Activated CD8-positive, alpha-beta memory T cell treated with anti-CD3 and anti-CD28 coated beads, Interleukin-2, amount 50 U/mL, for 4 hours (primary cell): ENCODE measurements at places on chromosomes 12 and 14.

DNA sequence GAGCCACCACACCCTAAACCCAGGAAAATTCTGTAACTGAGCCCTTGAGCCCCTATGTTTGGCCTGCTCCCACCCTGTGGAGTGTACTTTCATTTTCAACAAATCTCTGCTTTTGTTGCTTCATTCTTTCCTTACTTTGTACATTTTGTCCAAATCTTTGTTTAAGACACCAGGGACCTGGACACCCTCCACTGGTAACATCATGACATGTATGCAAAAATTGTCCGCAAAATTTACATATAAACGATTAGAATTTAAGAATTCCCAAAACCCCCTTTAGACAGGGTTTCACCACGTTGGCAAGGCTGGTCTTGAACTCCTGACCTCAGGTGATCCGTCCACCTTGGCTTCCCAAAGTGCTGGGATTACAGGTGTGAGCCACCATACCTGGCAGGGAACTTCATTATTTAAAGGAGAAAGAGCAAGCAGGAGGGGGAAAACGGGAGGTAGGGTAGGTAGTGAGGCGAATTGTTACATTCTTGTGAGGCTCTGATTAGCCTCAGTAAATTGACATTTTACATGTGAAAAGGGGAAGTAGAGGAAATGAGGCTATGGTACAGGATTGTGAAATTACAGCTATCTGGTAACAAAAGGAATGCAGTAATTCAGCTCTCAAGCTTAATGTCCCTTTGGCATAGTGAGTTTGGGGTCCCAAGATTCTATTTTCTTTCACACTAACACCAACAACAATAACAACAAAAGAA, 27.6 kb downstream of the TUBA1A start:
- DNase-seq = no peak

GRCh38 chr12:78455991-78456390, 408.6 kb upstream of the SYT1 start:
- no peak for DNase-seq

- DNase-seq = no peak
Observed at GRCh38 chr14:76576047-76576741, 185.1 kb upstream of the VASH1 start.

- no peak for DNase-seq
Observed at GRCh38 chr12:129101404-129101803, 248.1 kb downstream of the GLT1D1 start.

DNA sequence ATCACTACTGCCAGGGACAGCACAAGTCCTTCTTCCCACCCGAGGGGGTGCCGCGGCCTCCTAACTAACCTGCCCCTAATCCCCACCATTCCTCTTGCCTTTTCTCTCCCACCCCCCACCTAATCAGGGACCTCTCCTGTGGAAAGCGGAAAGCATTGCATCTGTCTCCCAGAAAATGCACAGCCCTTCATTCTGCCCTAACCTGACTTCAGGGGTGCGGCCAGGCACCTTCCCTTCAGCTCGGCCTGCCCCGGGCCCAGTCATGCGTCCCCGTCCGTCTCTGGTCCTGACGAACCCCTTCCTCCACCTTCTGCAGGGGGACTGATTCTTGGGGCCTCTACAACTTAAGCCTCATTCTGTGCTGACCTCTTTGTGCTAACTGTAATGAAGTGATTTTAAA, 43.9 kb upstream of the TRAF3 start:
- no peak for DNase-seq

- DNase-seq = no peak
Observed at GRCh38 chr12:48894271-48894670, 28.6 kb upstream of the RND1 start.

DNA sequence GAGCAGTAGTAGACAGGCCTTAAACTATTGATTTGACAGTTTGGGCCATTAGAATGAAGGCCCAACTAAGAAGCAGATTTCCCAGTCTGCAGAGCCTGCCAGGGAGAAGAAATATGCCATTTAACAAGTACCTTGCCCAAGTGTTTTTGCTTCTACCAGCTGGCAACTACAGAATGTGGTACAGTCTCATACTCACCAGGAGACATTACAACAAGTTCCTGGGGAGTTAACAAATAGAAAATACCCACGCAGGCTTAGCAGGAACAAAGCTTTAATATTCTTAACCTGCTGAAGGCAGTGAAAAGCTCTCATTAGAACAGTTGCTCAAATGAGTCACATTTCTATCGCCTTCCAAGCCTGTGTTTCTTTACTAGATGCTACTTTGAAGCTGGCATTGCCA, 241.0 kb downstream of the TMEM117 start:
- DNase-seq = no peak

- DNase-seq = no peak
Observed at GRCh38 chr14:85248881-85249635, 280.9 kb upstream of the FLRT2 start.

GRCh38 chr14:57297852-57298251, 29.1 kb downstream of the AP5M1 start:
- no peak for DNase-seq

- DNase-seq = no peak
Observed at GRCh38 chr12:89468017-89468416, 56.6 kb downstream of the GALNT4 start.

DNA sequence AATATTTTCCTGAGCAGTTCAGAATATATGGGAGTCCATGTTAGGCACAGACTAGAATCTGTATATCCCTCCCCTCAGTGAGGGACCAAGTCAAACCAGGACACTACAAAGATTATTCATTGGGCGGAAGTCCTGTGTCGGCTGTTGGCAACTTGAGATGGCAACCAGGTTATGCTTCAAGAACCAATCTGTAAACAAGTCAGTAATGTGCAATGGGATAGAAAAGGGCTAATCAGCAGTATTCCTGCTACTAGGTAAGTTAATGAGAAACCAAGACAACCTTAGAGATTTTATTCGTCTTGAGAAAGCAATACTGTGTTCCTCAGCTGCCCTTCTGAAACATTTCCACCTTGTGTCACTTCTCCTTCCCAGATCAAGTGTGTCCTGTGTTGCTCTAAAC, 26.4 kb downstream of the ARG2 start:
- DNase-seq = no peak

GRCh38 chr14:31336646-31337045, 83.7 kb downstream of the HEATR5A start:
- no peak for DNase-seq

- DNase-seq = no peak
Observed at GRCh38 chr12:67450441-67450840, 181.3 kb downstream of the CAND1 start.

DNA sequence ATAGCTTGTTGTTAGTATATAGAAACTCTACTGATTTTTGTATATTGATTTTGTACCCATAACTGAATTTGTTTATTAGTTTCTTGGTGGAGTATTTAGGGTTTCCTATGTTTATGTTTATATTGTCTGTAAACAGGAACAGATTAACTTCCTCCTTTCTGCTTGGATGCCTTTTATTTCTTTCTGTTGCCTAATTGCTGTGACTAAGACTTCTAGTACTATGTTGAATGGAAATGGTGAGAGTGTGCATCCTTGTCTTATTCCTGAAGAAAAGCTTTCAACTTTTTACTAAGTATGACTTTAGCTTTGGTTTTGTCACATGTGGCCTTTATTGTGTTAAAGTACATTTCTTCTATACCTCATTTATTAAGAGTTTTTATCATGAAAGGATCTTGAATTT, 20.9 kb downstream of the FBXW8 start:
- no peak for DNase-seq

DNA sequence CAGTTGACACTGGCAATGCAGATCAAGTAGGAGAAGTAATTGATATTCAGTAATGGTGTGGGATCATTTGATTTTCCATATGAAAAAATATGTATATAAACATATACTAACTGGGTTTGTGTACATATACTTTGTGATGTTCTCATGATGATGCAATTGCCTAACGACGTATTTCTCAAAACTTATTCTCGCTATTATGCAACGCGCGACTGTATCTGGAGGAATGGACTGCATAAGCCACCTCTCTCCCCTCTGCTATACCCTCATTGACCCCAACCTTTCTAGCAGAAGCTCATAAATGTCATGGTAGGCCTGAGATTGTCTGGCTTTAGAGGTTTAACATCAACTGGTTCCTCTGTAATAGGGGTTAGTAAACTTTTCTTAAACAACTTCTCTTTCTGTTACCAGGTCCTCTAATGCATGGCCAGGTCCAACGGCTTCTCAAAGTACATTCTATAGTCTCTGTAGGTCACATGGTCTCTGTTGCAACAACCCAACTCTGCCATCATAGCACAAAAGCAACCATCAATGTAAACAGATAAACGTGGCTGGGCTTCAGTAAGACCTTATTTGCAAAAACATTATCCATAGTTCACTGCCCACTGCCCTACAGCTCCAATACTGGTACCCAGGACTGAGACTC, 59.3 kb downstream of the FOXN3 start:
- no peak for DNase-seq

DNA sequence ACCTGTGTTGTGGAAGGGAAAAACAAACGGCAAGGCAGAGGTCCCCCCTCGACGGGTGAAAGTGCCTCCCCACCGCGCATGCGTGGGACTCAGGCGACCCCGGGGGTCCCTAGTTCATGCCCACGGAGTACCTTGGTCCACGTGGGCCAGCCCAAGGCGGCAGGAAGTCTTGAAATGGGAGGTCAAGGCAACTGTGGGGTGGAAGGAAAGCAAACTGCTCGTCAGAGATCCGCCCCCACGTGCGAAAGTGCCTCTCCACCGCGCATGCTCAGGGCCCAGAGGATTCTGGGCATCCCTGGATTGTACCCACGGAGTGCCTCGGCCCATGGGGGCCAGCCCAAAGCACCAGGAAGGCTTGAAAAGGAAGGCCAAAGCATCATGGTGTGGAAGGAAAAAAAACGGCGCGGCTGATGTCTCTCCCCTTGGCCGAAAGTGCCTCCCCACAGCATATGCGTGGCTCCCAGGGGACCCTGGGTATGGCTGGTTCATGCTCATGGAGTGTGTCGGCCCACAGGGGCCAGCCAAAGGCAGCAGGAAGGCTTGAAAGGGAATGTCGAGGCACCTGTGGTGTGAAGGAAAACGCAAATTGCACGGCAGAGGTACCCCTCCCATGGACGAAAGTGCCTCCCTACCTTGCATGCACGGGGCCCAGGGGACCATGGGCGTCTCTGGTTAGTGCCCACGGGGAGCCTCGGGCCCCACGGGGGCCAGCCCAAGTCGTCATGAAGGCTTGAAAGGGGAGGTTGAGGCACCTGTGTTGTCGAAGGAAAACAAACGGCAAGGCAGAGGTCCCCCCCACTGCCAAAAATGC, 369.7 kb downstream of the ALG10 start:
- peak; percentile 11 for DNase-seq

- DNase-seq = no peak
Observed at GRCh38 chr12:94710933-94711332, 60.6 kb upstream of the TMCC3 start.

DNA sequence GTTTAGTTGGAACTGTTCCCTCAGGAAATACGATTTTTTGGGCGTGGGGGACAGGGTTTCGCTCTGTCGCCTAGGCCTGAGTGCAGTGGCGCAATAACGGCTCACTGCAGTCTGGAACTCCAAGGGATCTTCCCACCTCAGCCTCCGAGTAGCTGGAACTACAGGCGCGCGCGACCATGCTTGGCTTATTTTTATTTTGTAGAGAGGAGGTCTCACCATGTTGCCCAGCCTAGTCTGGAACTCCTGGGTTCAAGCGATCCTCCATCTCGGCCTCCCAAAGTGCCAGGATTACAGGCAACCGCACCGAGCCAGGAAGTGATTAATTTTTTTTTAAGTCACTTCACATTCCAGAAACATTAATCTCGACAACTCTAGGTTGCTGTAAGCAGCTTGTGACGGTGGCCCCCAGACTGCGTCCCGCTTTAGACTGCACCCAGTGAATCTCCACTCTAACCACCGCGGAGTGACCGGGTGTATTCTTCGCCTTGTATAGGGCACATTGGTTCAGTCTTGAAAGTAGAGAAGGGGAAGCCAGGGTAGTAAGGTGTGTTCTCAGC, 830 bp upstream of the MIS18BP1 start:
- peak; percentile 16 for DNase-seq

DNA sequence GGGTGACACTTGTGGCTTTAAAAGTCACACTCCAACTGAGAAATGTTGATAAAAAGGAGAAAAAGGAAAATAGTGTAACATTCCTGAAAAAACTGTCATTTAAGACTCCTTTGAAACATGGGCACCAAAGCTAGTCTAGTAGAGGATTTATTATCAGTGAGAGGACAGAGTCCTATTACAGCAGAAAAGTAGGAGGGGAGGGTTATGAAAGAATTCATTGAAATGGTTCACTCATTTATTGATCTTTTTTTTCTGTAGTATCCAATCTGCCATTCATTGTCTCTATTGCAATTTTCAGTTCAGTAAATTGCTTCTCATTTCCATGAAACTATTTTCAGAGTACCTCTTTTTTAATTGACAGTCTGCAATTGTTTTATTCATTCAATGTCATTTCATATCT, 25.4 kb downstream of the PPM1A start:
- DNase-seq = no peak

DNA sequence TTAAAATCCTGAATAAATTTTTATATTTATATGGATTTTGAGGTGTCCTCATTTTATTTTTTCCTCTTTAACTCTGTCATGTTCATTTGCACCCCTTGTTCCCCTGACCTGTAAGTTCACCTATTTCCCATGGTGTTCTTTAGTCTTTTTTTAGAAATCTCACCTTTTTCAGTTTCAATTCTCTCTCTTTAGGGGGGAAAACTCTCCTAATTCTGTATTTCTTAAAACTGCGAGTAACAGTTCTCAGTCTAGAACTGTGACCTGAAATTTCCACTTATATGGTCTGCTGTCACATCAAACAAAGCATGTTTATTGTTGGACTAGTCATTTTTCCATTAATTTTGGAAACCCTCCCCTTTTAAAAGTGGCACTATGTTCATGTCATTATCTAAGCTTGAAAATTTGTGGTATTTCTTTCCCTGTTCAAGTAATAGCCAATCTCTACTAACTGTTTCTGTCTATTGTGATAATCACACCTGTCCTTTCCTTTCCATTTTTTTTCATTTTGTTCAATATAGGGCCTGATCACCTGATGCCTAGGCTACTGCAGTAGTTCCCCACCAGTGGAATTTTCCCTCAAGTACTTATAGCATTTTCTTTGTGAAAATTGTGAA, 14.0 kb upstream of the FBXO33 start:
- DNase-seq = no peak

GRCh38 chr12:2325519-2325918, 272.7 kb downstream of the CACNA1C start:
- DNase-seq = no peak

DNA sequence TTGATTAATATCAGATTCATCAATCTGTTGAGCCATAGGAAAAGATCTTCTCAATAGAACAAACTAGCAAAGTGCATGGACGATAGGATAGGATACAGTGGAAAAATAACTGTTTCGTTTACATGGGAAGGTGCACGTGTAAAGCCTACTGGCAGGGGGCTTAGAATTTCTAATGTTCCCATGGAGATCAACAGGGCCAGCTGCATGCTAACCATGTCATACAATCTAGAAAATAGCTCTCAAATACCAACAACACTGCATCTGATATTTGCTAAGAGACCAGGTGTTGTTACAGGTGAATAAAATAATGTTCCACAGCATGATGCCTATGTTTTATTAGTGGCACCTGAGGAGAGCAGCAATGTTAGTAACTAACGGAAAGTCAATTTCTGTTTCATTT, 72.5 kb downstream of the ACSS3 start:
- DNase-seq = no peak
